ENCODE measurements at places on chromosomes 16 and 17.

DNA sequence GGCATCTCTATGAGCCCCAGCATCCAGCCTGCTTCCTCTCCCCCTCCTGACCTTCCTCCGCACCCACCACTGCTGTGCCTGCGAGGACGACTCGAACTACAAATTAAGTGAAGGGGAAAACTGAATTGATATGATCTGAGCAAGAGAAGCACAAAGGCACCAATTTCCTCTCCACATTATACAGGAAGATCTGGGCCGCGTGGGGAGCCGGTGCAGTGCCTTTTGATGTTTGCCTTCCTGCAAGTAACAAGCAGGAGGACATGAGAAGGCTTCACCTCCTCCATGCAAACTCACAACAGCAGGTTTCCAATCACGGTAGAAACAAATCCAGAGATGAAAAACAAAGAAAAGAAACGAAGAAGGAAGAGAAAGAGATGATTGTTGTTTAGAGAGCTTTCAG is 57.8 kb upstream of the MMP2 start:
- DNase-seq: no peak

- no peak for DNase-seq
Observed at GRCh38 chr17:61314368-61315078, 85.1 kb upstream of the TBX2 start.

GRCh38 chr17:74353446-74354060 is 8.1 kb downstream of the BTBD17 start:
- DNase-seq: no peak

GRCh38 chr17:45308016-45308365 is 8.8 kb downstream of the MAP3K14 start:
- no peak for DNase-seq

DNA sequence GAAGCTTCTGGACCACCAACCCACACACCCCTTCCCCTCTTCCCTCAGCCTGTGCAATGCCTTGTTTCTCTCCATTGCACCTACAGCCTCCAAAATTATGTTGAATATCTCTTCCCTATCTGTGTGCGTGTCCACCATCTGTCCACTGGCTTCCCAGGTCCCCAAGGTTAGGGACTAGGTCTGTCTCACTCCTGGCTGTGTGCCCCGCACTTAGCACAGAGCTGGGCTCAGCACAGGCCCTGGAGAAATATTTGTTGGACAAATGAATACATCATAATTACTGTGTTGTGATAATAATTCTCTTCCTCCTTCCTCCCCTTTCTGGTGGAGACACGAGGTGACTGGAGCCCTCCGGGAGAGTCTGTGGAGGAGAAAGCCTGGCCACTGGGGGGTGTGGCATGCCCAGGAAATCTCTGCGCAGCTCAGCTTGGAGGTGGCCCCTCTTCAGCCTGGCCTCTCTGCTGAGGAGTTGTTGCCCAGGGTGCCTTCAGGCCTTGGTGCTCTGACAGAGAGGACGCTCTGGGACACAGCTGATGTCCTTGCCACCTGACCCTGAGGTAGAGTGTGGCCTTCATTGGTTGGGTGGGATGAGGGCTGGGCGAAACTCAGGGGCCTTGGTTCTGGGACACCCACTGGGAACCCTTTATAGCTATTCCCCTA is 3.3 kb upstream of the BRD7 start:
- no peak for DNase-seq

- DNase-seq: no peak
Observed at GRCh38 chr17:60293580-60294335, 98.2 kb downstream of the USP32 start.

GRCh38 chr17:44688675-44689476 is 700 bp downstream of the CCDC43 start:
- no peak for DNase-seq

DNA sequence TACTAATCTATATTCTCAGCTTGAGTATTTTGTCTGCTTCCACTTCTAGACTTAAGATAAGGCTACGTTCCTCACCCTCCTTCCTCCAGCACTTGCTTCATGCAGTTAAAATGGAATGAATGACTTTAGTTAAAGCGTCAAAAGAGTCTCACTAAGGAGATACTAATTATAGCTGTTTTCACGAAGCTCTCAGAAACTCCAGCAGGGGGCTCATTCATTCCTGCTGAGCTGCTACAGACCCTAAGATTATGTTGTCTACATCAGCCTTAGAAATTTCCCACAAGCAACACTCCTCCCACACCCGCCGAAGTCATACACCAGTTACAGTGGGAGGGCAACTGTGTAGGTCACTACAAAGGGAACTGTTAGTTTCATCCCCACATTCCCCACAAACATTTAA is 57.0 kb upstream of the KIFC3 start:
- no peak for DNase-seq

- no peak for DNase-seq
Observed at GRCh38 chr17:68602289-68602688, 1.1 kb upstream of the FAM20A start.

DNA sequence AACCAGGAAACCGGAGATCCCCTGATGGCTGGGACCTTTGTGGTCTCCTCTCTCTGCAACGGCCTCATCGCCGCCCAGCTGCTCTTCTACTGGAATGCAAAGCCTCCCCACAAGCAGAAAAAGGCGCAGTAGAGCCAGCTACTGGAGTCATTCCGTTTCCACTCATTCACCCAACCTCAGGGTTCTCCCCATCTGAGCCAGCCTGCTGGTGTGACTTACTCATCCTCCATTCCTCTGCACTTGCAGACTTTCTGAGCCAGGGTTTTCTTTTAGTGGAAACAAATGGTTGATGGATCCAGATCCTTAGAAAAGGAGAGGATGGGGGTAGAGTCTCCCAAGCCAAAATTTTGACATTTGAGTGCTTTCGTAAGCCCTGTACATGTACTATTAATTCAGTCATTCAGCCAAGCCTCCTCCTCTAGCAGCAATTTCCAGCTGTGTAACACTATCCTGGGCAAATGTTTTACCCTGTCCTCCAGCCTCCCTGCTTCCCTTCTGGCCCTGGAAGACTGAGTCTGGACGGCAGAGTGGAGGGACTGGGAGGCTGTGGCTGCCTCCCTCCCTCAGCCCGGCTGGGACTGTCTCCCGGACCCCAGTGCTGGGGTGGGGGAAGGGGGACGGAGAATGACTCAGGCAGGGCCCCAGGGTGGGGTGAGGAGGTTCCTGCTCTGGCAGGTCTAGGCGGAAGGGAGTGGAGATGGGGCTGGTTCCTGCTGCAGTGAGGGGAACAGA is 2.3 kb downstream of the SOX15 start:
- no peak for DNase-seq

- DNase-seq: no peak
Observed at GRCh38 chr17:75834279-75834920, 9.8 kb downstream of the UNC13D start.

GRCh38 chr16:70568601-70569237 is 45.1 kb downstream of the SF3B3 start:
- no peak for DNase-seq

DNA sequence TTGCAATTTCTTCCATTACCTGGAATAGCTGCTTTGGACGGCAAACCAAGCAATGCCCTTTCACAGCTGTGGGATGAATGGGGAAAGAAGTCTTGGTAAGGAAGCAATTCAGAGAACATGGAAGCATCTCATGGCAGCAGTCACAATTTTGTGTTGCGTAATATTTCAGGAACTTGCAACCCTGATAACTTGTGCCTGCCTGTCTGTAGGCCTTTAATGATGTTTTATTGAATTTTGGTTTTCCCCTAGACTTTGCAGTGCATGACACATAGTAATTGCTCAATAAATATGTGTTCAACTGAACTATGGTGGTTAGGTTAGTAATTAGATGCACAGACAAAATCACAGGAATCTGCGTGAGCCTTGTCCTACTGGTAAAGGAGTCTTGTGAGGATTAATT is 439.5 kb downstream of the WWOX start:
- DNase-seq: no peak

GRCh38 chr17:39955726-39956225 is 7.0 kb upstream of the GSDMA start:
- no peak for DNase-seq

DNA sequence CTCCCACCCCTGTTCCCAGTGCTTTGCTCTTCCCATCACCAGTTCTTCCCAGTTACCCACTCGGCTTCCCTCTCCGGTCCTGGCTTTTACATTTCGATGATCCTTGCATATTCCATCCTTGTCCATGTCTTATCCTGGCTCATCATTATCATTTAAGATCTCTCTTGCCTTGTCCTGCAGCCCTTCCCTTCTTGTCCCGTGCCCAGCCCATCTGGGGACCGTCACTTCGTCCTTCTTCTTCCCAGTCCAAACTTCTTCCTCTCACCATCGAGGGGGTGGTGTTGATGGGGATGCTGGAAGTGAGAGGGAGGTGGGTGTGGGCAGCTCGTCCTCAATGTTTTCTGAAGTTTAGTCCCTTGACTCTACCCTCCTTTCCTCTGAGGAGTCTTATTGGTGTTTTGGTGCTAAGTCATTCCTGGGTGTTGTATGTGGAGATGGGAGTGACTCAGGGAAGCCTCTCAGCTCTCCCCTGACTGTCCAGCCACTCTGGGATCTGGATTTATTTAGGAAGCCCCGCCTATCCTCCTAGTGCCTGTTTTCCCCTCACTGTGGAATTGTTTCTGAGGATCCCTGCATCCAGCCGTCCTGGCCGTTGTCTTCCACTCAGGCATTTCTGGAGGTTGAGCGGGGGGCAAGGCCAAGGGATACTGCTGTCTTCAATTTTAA is 975 bp downstream of the SNX29 start:
- no peak for DNase-seq

DNA sequence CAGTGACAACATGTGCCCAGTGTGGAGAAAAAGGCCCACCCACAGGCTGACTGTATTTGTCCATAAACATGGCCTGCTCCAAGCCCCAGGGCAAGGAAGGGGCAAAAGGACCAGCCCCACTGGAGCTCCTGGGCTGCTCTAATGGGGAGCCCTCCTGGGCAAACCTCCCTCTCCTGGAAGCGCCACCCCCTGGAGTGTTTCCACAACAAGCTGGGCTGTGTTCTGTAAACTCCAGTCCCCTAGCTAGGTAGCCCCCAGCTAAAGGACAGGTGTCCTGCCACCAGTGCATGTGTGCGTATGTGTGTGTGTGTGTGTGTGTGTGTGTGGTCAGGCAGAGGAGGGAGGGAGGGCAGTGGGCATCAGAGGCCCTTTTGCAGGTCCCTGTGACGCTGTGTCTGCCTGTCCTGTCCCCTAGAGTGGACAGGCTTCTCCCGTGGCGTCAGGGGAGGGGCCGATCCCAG is 11.3 kb upstream of the STAC2 start:
- DNase-seq: no peak
